ENCODE measurements at places on chromosomes 2 and 18.

GRCh38 chr2:70888923-70889715 lies 46.6 kb upstream of the ATP6V1B1 start:
- no peak for DNase-seq
- H3K27ac ChIP-seq: no peak overlapping the region
- no peak overlapping the region for H3K4me3 ChIP-seq
- no peaks in the 10 kb centered on the region for H3K36me3 ChIP-seq
- peaks cover 25% of the 10 kb centered on the region for H3K4me1 ChIP-seq

DNA sequence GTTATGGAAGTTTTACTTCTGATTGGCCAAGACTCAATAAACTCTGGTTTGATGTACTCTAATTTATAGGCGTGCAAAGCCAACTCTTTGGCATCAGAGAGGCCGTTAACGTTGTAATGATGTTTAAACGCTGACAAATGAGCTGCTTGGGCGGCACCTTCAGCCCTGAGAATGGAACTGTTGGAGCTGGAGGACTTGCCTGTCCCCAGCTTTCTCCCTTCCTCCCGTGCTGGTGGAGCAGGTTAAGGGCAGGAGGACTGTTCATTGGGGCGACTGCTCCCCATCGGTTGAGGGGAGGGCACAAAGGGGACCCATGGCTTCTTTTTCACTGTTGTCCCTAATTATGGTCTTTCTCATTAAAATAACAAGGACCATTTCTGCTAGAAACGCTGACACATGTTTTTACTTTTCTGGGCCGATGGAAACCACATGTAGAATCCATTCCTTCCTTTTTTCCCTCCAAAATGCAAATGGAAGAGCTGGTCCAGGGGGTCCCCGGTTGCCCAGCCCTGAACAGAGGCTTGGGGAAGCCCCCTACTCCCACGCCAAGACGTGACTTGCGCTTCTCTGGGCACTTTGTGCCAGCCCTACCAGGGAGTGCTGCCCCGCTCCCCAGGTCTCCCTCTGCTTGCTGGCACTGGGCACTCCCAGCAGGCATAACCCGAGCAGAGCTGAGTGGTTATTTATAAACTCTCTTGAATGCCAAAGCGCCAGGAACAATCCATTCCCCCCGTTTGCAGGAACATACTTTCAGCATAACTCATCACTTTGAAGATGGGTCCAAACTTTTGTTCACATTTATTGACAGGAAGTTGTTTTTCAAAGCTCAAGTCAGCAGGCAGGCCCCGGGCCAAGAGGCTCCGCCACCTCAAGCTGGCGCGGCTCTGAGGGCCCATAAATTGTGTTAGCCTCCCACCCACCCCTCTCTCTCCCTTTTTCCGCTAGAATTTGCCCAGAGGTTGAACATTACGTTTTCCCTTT lies 170.1 kb downstream of the ASB1 start:
- DNase-seq: no peak
- no peak overlapping the region for H3K4me3 ChIP-seq
- H3K4me1 ChIP-seq: no peaks in the 10 kb centered on the region
- H3K27ac ChIP-seq: no peak overlapping the region

- no peak for DNase-seq
- no peaks in the 10 kb centered on the region for H3K4me1 ChIP-seq
- H3K27me3 ChIP-seq: no peaks in the 10 kb centered on the region
- H3K27ac ChIP-seq: no peak overlapping the region
- no peaks in the 10 kb centered on the region for H3K36me3 ChIP-seq
Measured at GRCh38 chr2:49131801-49132200, 22.5 kb downstream of the FSHR start.

- H3K4me3 ChIP-seq: no peak overlapping the region
- DNase-seq: no peak
- no peaks in the 10 kb centered on the region for H3K4me1 ChIP-seq
Measured at GRCh38 chr18:12015416-12016062, 34.2 kb downstream of the IMPA2 start.

GRCh38 chr2:223247136-223247535 lies 195.1 kb downstream of the KCNE4 start:
- no peak overlapping the region for H3K27ac ChIP-seq
- no peaks in the 10 kb centered on the region for H3K4me1 ChIP-seq
- no peaks in the 10 kb centered on the region for H3K36me3 ChIP-seq
- no peak for DNase-seq
- no peaks in the 10 kb centered on the region for H3K27me3 ChIP-seq
- H3K4me3 ChIP-seq: no peak overlapping the region

All from CD4-positive, alpha-beta T cell (primary cell).